ENCODE measurements at places on chromosomes 2 and 18.

DNA sequence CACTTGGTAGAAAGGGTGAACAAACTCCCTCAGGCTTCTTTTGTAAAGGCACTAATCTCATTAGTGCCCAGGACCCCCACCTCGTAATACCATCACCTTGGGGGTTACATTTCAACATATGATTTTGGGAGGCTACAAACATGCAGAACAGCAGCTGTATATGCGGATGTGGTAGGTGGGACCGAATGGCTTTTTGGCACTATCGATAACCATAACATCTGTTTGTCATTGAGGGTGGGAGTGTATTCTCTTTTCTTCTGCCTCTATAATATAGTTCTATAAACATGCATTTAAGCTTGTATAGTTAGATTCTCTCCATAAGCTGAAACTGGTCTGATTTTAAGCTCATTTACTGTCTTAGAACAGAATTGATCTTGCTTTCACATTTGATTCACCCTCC, 239.1 kb upstream of the BOD1L2 start:
- DNase-seq: no peak

DNA sequence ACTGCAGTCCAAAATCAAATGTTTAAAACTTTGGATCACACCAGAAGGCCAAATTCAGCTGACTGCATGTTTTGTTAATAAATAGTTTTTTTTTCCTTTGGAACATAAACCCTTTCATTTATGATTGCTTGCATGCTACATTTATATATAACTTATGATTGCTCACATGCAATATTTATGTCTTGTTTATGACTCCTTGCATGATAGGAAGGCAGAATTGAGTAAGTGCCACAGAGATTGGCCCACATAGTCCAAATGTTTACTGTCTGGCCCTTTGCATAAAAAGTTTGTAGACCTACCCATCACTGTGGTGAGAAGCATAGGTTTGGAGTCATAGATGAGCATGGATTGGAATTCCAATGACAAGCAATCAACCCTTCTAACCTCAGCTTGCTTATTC, 30.8 kb downstream of the WDFY1 start:
- DNase-seq: no peak

DNA sequence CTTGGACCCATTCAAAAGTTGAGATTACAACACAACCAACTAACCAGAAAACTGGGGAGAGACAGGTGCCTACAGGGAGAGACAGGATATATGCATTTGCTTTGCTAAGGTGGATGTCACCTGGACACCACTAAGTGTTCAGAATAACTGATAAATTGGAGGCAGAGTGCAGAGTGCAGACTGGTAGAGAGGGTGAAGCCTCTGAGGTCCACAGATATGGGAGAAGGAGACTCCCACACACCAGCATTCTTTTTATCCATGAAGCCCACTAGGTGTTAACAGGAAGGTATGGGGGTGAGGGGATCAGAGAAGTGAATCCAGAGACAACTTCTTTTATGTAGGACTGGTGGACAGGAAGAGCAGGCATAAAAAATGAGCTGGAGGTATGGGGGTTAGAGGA, 1310.0 kb upstream of the ZEB2 start:
- no peak for DNase-seq

- DNase-seq: no peak
These were observed 232.0 kb downstream of the STK39 start for GRCh38 chr2:168015274-168015953.

DNA sequence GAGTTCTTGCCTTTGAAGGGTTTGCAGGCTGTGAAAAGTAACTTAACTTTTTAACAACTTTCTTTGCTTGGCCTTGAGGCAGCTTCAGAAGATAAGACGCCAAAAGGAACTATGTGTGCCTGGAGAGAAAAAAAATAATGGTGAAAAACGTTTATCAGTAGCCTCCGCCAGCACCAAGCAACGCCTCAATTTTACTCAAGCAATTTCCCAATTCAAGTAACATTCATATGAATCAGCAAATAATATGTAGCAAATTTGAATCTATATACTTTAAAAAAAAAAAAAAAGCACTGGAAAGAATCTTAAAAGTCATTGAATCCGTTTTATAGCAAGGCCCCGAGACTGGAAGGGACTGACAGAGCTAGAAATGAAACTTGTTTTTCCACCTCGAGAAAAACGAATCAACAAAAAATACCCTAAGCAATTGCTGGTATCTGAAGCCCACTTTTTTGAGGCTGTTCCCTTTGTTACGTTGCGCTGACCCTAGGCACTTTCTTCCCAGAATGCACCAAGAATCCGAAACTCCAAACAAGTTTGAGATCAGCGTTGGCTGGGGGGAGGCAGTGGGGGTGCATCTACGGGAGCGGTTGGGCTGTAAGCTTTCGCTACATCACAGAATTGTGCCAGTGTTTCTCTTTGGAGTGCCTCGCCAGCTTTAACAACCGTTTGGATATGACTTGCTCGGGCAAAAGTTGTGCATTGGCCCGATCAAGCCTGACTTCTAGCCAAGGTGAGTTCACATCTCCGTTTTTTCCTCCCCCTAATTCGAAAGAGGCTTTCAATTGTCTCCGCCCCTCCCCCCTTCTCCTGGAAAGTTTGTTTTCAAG, 2.7 kb upstream of the TGIF1 start:
- DNase-seq: peak; percentile 72

GRCh38 chr18:13288509-13289133, 70.1 kb downstream of the LDLRAD4 start:
- no peak for DNase-seq

DNA sequence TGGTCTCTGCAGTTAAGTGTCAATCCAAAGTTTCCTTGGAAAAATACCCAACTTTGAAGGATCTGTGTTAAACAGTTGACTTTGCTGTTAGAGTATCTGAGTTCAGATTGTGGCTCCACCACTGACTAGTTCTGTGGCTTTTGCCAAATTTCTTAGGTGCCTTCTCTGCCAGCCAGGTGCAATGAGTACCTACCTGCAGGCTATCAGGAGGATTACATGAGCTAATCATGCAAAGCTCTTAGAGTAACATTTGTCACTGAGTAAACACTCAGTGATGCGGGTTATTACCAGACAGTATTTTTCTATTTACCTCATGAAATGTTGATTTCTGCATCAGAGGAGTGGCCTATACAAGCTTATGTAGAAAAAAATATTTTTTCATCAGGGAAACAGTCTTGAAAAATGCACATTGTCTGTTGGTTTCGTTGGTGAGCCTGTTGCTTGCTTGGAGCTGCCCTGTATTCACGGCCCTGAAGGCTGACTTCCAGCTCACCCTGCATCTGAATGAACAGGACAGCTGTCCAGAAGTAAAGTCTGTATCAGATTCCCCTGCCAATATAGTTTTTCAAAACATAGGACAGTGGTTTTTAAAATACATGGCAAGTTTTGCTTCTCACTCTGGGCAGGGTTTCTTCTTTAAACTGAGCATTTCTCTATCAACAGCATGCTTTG, 235.1 kb downstream of the CDCA7 start:
- peak; percentile 32 for DNase-seq

GRCh38 chr2:55743583-55743982, 49.9 kb upstream of the PNPT1 start:
- no peak for DNase-seq

DNA sequence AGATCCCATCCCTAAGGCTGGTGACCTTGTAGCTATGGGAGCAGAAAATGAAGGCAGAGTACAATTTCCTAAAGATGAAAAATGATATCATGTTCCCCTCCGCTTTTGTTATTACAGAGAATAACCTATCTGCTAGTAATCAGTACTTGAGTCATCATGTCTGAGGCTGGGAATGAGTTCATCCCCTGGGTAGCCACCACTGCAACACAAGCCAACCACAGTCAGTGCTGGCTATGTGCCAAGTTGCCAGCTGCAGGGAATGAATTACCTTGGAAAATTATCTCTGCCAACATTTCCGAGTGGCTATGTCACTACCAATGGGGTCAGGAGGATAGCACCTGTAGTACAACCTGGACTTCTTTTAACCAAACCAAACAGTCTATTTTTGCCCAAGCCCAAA, 1094.7 kb upstream of the DDX18 start:
- DNase-seq: no peak

DNA sequence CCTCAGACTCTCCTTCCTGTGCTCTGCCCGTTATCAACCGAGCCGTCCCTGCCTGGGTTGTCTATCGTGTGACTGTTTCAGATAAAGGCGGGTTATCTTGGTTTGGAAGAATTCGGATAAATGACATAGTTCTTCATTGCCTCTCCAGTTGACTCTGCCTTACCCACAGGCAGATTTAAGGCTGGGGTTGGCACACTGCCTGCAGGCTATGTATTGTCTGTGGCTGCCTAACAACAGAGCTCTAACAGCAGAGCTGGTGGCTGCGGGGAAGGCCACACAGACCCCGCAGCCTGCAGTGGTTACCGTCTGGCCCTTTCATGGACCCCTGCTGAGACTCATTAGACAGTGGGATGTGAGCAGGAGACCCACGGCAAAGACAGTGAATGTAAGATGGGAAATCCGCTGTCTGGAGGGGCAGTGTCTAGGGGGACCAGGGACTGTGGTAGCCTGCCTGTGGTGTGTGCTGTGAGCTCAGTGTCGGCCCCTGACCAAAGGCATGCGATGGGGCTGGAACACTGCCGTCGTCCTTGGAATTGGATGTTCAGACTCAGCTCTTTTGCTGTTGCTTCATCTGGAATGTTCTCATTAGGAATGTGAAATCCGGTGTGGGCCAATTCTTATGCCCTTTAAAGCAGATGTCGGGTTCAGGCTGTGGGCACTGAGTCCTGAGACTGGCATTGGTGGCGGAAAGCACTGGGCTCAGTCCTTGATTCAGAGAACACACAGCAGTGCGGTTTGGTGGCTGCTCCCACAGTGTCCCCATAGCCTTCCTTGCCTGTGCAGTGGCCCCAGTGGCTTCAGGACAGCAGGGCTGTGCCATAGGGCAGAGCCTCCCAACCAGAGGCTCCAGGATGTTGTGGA, 44.5 kb downstream of the SH3RF3 start:
- no peak for DNase-seq

DNA sequence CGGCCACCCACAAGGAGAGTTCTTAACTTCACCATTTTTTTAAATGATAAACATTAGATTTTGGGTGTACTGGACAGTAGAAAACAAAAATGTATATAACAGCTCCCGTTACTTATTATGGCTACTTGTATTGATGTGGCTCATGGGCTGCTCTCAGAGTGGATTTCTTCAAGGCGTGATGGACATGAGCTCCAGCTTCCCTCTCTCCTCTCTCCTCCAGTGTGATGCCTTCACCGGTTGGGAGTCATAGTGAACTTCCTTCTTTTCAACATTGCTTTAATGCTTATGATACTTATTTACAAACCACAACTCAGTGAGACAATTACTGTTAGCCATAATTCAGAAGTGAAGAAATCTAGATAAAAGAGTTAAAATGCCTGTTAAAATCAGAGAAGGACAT, 515.2 kb downstream of the RNF144A start:
- no peak for DNase-seq

- DNase-seq: no peak
These were observed 109.5 kb downstream of the CDC42EP3 start for GRCh38 chr2:37561615-37562569.

DNA sequence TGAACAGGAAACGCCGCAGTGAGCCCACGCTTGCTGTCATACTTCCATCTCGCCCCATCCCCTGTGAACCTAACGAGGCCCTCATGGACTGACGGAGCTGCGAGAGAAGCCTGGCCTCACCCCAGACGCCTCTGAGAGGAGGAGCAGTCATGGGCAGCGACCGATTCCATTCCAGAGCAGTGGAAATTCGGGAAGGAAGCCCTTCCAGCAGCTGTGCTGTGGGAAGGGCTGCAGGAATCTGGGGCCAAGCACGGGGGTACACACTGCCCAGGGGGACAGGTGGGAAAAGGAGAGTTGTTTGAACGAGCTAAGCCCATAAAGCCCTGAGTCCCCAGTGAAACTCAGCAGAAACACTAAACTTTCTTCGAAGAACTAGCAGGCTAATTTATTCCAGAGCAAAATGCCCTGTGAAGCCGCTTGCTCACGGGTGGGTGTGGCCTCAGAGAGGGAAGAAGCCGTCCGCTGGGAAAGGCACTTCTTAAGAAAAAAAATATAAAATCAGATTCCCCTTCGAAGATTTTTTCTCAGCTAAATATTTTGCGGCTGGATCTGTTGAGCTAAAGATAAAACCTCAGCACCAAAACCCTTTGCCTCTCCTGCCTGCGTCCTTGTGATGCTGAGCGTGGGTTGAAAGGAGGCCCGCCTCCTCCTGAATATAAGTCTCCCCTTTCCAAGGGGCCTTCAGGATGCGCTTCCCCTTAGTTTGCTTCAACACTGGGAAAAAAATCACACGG, 38.2 kb downstream of the ANKMY1 start:
- no peak for DNase-seq

GRCh38 chr2:193738892-193739291, 1544.2 kb upstream of the TMEFF2 start:
- no peak for DNase-seq

- DNase-seq: no peak
These were observed 30.4 kb upstream of the INHBB start for GRCh38 chr2:120315367-120316033.

DNA sequence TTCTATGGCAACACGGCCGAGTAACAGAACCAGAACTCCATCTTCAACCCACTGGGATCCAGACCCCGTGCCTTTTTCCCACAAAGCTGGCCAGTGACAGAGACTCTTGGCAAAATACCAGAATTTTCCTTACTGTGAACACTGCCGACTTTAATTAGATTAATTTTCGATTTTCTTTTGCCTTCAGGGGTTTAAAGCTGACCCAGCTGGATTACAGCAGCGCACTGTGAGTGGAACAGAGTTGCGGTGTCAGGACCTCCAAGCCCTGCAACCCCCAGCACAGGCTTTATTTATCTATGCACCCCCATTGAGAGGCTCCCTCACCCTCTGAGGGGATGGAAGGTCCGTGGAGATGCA, 36.4 kb downstream of the CTIF start:
- no peak for DNase-seq

GRCh38 chr18:80136679-80137078, 27.6 kb downstream of the ADNP2 start:
- DNase-seq: no peak

- DNase-seq: no peak
These were observed 8.0 kb downstream of the TGOLN2 start for GRCh38 chr2:85319796-85320195.

DNA sequence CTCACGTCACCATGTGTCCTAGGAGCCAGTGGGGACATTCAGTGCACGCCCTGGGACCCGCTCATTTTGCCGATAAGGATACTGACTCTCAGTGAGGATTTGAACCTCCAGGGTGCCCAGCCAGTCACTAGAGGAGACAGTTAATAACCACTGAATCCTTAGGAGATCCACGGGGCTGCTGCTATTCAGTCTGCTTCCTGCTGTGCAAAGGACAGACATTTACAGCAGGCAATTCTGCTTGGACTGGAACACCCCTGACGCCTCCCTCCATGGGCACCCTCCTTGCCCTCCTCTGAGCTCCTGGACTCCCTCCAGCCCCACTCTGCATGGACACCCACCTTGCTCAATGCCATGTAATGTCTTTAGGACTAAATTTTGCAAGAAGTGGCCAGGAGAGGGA, 265.5 kb downstream of the EIPR1 start:
- DNase-seq: no peak

GRCh38 chr2:236718207-236718992, 148.8 kb downstream of the ACKR3 start:
- no peak for DNase-seq

GRCh38 chr2:43171789-43172188, 54.6 kb downstream of the ZFP36L2 start:
- no peak for DNase-seq

- no peak for DNase-seq
These were observed 51.9 kb downstream of the UNC80 start for GRCh38 chr2:209823484-209823883.

Data from forelimb muscle (tissue), 1 donor.